ENCODE measurements at places on chromosomes 3 and 15. TPM values are rescaled to one million over a fixed set of nuclear protein-coding genes. Genes with fewer than 3 reads are reported as not detected.

Gene MORC1
- not detected for total RNA-seq

Gene TRIM42
- not detected for total RNA-seq

Gene GOLGA6A
- total RNA-seq = 0.89 TPM

Gene SLC22A14
- 0.18 TPM for total RNA-seq

Gene FOXB1
- not detected for total RNA-seq

Gene TRPM1
- not detected for total RNA-seq

Gene KCNMB3
- total RNA-seq = 3.4 TPM
